Esophagus mucosa (tissue), 1 donor: ENCODE measurements at places on chromosomes 5 and 9.

DNA sequence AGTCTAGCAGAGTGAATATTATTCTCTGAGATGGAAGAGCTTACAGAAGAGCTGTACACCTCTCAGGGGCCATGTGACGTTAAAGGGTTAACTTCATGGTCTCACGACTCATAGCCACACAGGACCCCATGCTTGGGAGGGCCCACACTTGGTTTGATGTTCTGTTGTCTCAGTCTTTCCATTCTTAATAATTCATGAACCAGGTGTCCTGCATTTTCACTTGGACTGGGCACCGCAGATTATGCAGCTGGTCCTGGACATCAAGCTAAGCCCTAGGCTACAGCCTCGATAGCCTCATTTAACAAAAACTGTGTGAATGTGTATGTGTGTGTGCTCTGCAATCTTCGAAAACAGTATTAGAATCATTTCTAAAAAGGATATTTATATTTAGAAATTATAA, 323.5 kb downstream of the PLK2 start:
- no peak for ATAC-seq

- ATAC-seq = no peak
Observed at GRCh38 chr9:117828466-117828865, 124.3 kb downstream of the TLR4 start.

DNA sequence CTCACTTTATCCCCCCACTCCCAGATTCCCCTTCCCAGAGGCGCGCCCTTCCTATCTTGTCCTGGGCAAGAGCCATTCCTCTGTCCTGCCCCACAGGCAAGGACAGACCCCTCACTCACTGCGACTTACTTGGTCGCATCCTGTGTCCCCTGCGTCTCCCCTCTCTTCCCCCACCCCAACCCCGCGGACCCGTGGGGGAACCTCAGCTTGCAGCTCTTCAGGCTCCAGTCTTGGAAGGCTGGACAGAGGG, 542 bp downstream of the GGTA1 start:
- no peak for ATAC-seq

GRCh38 chr5:31827867-31828266, 188.9 kb downstream of the PDZD2 start:
- ATAC-seq = no peak

GRCh38 chr9:72467766-72468738, 53.4 kb upstream of the TMC1 start:
- ATAC-seq = no peak

- ATAC-seq = no peak
Observed at GRCh38 chr5:13249854-13250253, 694.6 kb downstream of the DNAH5 start.

DNA sequence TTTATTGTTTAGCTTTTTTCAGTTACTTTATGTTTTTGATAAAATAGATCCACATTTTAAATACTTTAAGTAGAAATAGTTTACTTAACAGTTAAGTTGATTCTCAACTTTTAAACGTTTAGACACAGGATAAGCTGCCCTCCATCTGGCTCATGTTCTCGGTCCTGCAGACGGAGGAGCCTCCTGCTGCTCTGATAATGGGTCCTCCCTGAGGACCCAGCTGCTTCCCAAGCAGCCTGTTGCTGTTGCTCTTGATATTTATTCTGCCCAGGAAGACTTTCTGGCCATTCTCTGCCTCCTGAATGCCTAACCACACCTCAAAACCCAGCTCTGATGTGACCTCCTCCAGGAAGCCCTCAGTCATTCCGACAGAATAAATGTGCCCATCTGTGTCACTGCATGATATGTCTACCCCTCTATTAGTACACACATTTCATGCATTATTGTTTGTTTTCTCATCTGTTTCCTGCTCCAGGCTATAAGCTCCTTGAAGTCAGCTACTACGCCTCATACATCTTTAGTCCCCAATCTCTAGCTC, 267.2 kb upstream of the MSX2 start:
- ATAC-seq = no peak
